ENCODE measurements at places on chromosomes 16 and 17.

- DNase-seq = no peak
These were observed 21.1 kb downstream of the GJD3 start for GRCh38 chr17:40343219-40344119.

DNA sequence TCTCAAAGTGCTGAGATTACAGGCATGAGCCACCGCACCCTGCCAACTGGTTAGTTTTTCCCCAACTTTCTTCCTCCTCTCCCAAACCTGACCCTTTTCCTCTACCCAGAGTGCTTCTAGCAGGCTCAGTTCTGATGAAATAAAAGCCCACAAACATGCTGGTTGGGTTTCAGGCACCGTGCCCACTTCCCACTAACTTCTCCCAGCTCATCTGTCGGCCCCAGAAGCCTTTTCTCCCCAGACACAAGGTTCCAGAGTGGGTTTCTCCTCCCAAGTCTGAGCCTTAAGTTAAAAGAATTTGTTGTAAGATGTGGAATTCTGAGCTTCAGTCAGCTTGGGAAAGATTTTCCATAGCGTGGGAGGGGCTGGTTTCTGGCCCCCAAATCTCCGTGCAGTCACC is 11.5 kb upstream of the SCN4A start:
- no peak for DNase-seq

- no peak for DNase-seq
These were observed 21.6 kb downstream of the UBALD1 start for GRCh38 chr16:4593086-4593485.

- DNase-seq = no peak
These were observed 3.1 kb downstream of the CTC1 start for GRCh38 chr17:8244768-8245167.
